Stimulated activated CD4-positive, alpha-beta T cell treated with anti-CD3 and anti-CD28 coated beads, Interleukin-2, amount 100 ng/mL, for 24 hours (primary cell): ENCODE measurements at places on chromosomes 6 and 20.
A peak's percentile ranks its signal among the peaks of the same experiment; 100 is the strongest.

DNA sequence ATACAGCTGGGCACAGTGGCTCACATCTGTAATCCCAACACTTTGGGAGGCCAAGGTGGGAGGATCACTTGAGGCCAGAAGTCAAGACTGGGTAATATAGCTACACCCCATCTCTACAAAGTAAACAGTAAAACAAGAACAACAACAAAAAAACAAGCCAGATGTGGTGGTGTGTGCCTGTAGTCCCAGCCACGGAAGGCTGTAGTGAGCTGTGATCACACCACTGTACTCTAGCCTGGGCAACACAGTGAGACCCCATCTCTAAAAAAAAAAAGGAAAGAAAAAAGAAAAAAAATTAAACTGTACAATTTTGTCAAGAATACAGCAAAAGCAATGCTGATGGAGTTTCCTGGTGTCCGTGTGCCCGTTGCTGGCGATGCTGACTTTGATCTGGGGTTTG lies 47.2 kb upstream of the SLCO4A1 start:
- DNase-seq, result no peak

DNA sequence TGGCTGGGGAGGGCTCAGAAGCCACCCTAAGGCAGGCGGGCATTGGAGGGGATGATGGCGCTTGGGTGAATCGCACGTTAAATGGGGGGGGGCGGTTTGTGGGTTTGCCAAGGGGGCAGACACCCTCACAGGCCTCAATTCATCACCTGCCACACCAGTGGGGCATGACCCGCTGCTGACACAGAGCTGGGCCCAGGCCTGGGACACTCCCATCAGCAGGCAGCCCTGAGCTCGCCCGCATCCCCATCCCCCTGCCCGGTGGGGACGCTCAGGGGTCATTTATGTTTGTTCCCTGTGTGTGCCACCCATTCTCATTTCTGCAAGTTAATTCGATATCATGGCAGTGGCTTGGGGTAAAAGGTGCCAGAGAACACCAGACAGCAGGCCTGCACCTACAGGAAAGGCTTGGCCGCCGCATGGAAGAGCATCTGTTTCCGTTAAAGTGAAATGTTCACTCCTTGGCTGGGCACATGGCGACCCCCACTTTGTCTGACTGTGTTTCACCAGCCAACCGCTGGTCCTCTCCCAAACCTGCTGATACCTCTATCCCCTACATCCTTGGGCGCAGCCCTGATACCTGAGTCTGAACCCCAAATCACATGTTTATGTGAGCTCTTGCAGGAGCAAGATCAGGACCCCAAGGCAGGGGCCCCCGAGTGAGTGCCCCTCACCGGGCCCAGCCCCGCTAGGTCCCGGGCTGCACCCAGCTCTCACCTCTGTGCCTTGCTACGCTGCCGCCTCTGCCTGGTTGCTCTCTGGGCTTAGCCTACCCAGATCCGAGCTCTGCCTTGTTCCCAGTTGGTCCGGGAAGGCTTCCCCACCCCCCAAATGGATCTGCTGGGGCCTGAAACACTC lies 248.8 kb downstream of the TAF4 start:
- DNase-seq, result no peak

DNA sequence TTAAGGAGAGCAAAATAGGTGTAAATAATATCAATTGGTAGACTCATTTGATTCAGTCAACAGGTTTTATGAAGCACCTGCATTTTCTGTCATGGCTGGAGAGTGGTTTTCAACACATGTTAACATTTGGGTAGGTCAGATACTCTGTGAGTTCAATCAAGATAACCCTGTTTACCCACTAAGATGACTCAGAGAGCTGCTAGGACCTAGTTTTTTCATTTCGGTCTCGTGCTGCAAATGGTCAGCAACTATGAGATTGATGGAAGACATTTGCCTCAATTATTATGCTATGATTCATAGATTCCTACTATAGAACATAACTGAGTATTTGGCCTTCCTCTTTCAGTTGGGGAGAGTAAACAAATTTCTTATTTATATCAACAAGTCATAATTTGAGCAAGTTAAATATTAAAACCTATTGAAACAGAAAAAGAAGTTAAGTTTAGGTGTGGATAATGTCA lies 391.4 kb upstream of the CITED2 start:
- no peak for DNase-seq

- no peak for DNase-seq
These were observed 6.3 kb downstream of the SMOC2 start for GRCh38 chr6:168447282-168447681.

DNA sequence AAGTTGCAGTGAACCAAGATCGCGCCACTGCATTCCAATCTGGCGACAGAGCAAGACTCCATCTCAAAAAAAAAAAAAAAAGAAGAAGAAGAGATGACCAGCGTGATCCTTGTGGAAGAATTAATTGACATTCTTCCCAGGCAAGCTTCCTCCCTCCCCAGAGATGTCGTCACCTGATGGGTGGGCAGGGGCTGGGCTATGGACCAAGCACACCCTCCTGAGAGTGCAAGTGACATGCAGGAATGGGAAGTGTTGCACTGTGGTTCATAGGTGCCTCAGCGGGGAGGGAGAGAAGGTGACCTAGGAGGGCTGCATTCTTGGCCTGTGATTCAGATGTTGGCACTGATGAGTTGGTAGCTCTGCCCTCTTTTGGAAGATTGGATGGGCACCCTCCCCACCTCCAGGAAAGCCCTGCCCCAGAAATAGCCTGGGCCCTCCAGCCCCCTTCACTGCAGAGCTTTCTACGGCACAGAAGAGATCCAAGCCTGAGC lies 37.8 kb downstream of the TAF8 start:
- DNase-seq, result no peak

DNA sequence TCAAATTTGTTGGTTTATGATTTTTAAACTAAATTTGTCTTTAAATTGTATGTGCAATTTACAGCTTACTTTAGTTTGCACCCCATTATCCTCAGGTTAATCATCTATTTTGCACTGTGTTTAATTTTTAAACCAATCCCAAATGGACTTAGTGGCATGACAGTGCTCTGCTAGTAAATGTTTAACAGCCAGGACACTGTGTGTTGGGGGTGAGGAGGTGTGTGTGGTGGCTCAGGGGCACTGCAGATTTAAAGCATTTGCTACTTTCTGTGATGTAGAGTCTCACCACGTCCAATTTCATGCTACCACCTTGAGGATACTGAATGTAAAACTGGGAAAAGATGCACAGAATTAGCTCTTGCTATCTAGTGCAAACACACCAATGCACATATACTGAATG lies 225.7 kb downstream of the HAO1 start:
- DNase-seq, result no peak

- DNase-seq, result peak; percentile 66
These were observed 3.0 kb downstream of the CASS4 start for GRCh38 chr20:56414842-56415765.

- DNase-seq, result no peak
These were observed 37.7 kb downstream of the FOXO3 start for GRCh38 chr6:108598305-108598863.
